ENCODE measurements at places on chromosomes 6 and 20.

GRCh38 chr20:17505636-17506517 lies 25.3 kb downstream of the BFSP1 start:
- DNase-seq = no peak

DNA sequence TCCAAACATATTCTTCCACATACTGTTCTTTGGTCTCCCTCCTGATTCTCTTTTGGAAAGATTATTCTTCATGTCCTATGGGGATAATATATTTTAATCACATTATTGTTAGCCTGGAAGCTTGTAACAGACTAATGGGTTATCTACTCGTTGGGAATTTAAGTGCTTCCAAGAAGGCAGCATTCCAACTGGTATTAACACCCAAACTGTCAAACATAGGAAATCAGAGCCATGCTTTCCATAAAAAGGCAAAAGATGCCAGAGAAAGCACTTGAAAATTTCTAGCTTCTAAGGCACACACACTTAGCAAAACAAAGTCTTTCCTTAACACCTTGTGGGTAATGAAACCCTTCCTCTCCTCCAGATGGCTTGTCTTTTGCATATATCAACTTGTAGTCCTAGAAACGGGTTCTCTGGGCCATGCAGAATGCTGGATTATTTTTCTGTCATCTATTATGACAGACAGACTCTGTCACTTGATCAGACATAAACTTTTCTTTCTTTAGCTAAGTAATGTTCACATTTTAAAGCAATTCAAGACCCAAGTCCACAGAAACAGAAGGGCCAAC lies 41.5 kb downstream of the B4GALT5 start:
- DNase-seq = no peak

- no peak for DNase-seq
Observed at GRCh38 chr6:38450717-38451116, 189.0 kb downstream of the BTBD9 start.

- DNase-seq = no peak
Observed at GRCh38 chr6:34332251-34333198, 59.9 kb downstream of the NUDT3 start.

- no peak for DNase-seq
Observed at GRCh38 chr6:112156668-112157067, 69.3 kb downstream of the FAM229B start.
